ENCODE measurements at places on chromosomes 11 and 22.
A peak's percentile ranks its signal among the peaks of the same experiment; 100 is the strongest.

DNA sequence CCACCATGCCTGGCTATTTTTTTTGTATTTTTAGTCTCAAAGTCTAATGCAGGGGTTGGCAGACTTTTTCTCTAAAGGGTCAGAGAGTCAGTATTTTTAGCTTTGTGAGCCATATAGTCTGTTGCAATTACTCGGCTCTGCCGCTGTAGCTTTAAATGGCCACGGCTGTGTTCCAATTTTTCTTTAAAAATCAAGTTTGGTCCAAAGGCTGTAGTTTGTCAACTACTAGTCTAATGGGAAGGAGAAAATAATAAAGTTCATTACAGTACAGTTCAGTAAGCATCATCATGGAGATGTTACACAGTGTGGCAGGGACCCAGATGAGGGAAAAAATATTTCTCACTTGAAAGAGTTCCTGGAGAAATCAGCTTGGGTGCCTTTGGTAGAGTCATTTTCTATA is 107.6 kb downstream of the CSNK2A3 start:
- no peak for DNase-seq

- peak; percentile 16 for DNase-seq
Measured at GRCh38 chr11:14638561-14638960, 5.0 kb upstream of the PDE3B start.

GRCh38 chr11:13433437-13433836 is 29.6 kb downstream of the BTBD10 start:
- DNase-seq: no peak

- DNase-seq: no peak
Measured at GRCh38 chr11:72001834-72002591, 3.3 kb downstream of the IL18BP start.

DNA sequence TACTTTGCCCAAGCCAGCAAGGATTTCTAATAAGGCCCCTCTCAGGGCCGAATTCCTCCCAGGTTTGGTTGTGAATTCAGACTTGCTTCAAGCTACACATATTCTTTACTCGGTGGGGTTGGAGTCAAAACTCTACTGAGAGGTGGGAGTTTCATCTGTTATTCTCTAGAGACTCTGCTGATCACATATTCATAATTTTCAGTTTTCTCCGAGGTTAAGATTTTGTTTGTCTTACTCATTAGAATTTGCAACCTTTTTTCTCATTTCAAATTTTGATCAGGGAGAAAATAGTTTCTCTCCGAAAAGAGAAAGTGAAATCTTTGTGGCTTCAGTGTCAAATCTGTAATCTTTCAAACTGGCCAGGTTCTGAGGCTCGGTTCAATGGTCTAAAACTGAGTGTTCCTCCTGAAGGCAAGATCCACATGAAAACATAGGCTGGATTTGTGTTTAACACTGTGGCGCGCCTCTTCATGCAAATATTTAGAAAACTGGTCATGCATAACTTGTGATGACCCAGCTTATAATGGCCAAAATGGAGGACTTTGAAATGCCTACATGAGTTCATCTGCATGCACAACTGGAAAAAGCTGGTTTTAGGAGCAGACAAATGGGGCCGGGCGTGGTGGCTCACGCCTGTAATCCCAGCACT is 21.5 kb upstream of the GSTP1 start:
- no peak for DNase-seq

DNA sequence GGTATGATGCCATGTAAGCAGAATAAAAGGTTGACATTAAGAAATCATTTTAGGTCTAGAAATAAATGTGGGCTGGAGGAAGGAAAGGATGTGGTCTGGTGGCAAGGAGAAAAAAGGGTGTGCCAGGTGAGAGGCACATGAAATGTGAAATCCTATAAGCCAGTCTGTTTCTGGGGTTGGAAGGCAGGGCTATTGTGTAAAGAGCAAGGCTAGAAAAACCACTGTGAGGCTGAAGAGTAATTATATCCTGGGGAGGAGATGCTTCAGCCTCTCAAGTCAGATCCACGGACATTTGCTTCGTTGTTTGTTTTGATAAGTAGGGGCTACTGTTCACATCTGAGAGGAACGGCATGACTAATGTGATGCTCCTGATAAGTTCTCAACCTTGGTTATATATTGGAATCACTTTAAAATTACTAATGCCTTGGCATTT is 77.5 kb upstream of the CTSC start:
- DNase-seq: peak; percentile 69

DNA sequence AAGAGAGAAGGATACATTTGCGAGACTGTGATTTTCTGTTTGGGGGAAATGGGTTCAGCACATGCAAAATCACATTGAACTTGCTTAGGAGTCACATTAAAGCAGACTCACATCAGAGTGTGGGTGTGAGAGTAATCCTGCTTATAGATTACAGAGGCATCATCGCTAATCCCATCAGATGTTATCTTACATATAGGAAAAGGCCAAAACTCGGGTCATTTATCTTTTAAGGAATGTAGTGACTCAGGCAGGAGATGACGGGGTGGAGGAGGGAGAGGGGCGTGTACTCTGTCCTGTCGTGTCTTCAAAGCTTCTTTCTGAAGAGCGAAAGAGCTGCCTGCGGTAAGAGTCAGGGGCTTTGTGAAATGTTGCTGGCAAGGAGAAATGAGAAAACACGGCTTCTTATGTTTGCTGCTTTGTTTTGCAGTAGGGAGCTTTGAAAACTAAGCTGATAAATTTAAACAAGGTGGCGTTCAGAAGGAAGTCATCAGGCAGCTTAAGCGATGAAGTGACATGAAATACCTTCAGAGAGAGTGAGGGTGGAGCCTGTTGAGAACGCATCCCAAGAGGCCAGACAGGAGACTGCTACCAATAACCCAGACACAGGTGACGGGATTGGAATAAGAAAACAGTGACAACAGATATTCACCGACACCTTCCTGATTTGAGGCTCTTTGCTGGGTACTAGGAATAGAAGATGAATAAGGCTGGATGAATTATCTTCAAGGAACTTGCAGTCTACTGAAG is 2.2 kb upstream of the C11orf16 start:
- DNase-seq: no peak

DNA sequence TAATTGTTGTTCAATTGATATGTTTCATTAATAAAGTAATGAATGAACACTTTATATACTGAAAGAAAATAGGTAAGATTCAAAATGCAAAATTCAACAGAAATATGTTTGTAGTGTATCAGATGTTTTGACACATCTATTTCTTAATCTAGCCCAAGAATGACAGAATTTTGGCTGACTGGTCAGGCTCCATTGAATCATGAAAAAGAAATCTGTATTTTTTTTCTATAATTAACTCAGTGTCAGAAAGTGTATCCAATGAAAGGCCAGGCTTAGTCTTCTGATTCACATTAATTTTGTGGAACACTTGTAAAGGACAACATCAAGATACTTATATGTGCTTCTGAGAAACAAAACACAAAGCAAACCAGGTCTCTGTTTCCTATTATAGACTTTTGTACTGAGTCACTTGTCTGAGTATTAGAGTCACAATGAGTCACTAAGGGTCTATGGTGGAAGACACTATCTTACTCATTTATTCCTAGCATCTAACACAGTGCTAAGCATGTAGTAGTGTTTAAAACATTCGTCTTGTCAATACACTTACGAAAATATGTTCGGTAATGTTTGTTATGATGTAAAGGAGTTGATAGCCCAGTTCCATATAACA is 297.7 kb upstream of the CCDC90B start:
- DNase-seq: no peak

- DNase-seq: no peak
Measured at GRCh38 chr11:28342716-28343115, 234.5 kb downstream of the METTL15 start.

DNA sequence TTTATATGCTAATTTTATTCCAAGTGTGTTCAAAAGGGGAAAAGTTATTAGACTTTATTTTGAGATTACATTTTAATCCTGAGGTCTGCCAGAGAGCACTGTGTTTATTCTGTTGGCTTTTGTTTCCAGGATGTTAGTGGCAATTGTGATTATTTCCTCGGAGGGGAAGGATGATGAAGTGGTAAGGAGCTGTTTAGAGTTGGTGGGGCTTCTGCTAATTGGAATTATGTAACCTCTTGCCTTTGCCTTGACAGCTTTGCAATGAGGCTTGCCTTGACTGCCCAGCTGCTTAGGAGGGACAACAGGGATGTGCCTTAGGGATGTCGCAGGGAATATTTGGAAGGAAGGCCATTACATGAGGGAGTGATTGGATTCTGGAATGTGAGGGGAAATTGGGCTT is 89.7 kb upstream of the E2F8 start:
- no peak for DNase-seq

DNA sequence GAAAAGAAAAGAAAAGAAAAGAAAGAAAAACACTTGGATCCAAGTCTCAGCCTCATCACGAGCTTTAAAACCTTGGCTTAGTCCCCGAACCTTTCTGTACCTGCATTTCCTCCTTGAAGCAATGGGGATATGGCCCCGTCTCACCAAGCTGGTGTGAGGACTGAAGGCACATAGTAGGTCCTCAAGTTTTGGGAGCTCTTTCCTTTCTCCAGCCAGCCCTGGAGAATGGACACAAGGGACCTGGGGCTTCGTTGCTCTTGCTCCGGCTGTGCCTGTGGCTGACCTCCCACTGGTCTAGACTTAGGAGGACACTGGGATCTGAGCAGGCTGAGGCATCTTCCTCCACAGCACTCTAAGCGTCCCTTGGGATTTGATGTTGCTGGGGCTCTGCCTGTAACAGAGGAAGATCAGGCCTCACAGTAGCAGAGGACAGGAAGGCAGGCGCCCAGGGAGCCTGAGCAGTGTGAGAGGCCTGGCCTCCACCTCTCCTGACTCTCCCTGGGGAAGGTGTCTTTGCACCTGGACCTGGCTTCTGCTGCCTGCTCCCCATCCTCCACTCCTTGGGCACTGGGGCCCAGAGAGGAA is 32.8 kb downstream of the KCNC1 start:
- no peak for DNase-seq
